ENCODE measurements at places on chromosomes 1 and 21.

- DNase-seq = peak; percentile 68
These were observed 199.5 kb downstream of the LRRIQ3 start for GRCh38 chr1:73998348-73998959.

DNA sequence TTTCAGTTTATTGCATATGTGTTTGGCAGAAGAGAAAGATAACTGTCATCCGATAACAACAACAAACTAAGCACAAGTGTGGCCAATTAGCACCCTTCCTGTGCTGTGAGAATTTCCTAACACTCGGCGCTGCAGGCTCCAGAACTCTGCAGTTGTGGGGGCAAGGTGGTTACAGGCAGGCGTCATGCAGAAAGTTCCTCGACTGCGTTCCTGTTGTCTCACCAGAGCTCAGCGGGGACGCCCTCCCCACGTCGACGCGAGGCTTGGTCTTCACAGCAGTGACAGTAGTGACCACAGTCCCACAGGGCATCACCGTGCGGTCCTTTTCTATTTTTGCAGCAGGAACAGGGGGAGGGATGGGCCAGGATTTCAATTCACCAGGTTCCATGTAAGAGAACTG is 27.6 kb upstream of the PRDM15 start:
- no peak for DNase-seq

GRCh38 chr1:29644812-29645211 is 408.5 kb downstream of the PTPRU start:
- no peak for DNase-seq

DNA sequence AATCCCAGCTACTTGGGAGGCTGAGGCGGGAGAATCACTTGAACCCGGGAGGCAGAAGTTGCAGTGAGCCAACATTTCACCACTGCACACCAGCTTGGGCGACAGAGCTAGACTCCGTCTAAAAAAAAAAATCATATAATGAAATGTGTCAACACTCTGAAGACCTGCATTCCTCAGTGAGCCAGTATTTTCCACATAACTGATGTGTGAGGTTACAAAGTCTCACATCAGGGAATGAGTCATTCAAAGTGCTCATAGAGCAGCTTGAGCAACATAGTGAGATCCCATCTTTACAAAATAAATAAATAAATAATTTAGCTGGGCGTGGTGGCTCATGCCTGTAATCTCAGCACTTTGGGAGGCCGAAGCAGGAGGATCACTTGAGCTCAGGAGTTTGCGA is 65.5 kb downstream of the CASZ1 start:
- no peak for DNase-seq

GRCh38 chr1:33093004-33093403 is 12.1 kb downstream of the AZIN2 start:
- DNase-seq = no peak

DNA sequence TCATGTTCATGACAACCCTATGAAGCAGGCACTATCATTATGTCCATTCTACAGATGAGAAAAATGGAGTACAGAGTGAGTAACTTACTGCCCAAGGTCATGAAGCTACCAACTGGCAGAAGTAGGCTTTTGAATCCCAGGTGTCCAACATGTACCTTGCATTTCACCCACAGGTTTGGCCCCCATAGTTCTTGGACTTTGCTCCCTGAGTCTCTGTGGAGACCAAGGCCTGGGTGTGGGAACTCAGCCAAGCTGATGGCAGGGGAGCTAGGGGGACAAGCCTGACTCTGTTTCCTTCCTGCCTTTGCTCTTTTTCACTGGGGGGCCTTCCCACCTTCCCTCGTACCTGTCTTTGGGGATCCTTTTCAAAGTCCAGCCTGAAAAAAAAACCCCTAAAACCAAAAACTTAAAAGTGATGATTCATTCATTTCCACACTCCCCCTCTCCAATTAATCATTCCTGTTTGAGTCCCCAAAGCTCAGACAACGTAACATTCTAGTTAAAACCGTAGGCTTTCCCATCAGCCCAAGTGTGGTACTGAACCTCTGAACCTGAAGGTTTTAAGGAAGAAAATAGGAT is 8.5 kb upstream of the TTC22 start:
- DNase-seq = no peak

GRCh38 chr1:83769072-83769471 is 229.9 kb downstream of the TTLL7 start:
- DNase-seq = no peak

DNA sequence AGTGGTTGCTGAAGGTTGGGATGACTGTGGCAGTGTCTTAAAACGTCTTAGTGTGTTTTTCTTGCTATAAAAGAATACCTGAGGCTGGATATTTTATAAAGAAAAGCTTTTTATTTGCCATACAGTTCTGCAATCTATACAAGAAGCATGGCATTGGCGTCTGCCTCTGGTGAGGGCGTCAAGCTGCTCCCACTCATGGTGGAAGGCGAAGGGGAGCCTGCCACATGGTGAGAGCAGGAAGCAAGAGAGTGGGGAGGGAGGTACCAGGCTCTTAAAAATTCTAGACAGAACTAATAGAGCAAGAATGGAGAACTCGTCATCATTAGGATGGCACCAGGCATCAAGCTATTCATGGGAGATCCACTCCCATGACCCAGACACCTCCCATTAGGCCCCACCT is 140.5 kb downstream of the CACNA1E start:
- no peak for DNase-seq

DNA sequence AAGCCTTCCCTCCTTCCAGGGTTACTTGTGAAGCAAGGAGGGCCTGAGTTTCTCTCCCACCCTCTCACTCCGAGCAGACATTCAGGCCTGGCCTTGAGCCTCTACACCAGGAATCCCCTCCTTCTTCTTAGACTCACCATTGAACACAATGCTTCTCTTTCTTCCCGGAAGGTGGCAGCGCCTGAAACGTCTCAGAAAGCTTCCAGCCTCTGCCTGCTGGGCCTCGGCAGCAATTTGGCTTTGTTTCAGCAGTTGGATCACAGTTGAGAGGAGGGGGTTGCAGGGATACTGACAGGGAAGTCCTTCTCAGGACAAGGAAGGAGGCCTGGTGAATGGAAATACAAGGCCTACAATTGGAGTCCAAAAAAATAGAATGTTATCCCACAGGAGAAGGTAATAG is 6.3 kb downstream of the CLDN8 start:
- no peak for DNase-seq

DNA sequence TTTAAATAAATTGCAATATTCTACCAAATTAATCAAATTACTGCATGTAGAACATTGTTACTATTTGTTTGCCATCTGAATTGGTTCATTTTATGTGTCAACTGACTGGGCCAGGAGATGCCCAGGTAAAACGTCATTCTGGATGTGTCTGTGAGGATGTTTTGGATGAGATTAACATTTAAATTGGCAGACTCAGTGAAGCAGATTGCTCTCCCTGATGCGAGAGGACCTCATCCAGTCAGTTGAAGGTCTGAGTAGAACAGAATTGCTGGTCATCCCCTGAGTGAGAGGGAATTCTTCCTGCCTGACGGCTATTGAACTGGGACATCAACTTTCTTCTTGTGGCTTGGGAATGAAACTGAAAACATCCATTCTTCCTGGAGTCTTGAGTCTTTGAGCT is 122.0 kb upstream of the GREM2 start:
- no peak for DNase-seq

GRCh38 chr1:218304281-218305039 is 19.4 kb downstream of the RRP15 start:
- peak; percentile 28 for DNase-seq

Measured in Ammon's horn (tissue), 1 donor.